ENCODE measurements at places on chromosomes 2 and 18.

GRCh38 chr2:48131539-48132270 lies 225.4 kb upstream of the FBXO11 start:
- peak; percentile 33 for DNase-seq

GRCh38 chr2:239594772-239595608 lies 194.2 kb upstream of the HDAC4 start:
- no peak for DNase-seq

- DNase-seq = no peak
These were observed 6.8 kb upstream of the CREB1 start for GRCh38 chr2:207523005-207523404.

DNA sequence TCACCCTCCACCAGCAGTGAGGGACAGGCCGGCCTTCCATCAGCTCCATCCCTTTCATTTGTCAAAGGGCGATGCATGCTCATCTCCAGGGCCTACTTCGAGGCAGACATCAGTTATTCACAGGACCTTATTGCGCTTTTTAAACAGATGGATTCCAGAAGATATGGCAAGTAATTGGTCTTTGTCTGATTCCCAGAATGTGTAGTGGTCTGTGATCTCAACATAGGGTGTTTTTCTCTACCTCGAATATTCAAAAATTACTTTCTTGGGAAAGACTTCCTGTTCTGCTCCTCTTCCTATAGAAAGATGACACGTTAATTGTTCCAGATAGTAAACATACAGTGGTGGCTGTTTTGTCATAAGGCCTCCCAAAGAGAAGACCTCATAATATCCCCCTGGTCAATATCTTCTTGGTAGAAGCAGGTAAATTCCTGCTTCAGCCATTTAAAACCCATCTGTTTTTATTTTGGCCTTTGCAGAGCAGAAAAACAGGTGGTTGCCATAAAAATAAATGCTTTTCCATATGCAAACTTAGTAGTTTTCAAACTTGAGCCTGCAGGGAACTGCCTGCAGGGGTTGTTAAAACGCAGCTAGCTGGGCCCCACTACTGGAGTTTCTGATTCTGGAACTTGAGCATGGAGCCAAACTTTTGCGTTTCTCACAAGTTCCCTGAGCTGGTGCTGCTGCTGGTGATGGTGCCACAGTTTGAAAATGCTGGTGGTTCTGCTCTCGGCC lies 8.2 kb downstream of the SMARCAL1 start:
- DNase-seq = no peak

GRCh38 chr18:68642003-68642402 lies 72.9 kb downstream of the TMX3 start:
- DNase-seq = no peak

DNA sequence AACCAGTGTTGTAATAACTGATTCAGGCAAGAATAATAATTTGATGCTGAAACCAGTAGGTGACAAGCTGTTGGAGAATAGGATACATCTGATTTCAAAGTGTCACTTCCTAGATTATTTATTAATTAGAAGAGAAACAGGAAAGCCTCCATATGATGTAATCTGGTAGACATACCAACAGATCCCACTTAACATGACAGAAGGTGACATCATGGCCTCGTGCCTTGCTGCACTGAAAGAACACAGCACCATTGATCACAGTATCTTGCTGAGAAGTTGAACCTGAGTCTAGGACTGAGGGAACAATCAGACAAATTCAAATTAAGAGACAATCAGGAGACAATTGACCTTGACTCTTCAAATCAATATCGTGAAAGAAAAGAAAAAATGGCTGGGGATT lies 131.6 kb upstream of the DLGAP1 start:
- DNase-seq = no peak

DNA sequence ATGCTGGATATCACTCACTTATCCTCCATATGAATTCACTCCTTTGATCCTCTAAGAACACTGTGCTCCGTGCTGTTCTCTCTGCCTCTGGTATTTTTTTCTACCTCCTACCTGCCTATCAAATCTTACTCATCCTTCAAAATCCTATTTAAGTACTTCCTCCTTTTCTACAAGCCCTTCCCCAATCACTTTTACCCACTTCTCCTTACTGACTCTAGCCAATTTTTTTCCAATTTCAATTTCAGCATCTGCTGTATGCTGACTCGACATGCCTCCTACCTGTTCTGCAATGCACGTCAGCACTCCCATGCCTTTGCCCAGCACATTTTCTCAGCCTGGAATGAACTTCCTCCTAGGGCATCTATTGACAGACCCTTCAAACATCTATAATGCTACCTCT lies 37.3 kb upstream of the LNPK start:
- no peak for DNase-seq

- DNase-seq = no peak
These were observed 62.9 kb downstream of the POMC start for GRCh38 chr2:25105336-25106085.

DNA sequence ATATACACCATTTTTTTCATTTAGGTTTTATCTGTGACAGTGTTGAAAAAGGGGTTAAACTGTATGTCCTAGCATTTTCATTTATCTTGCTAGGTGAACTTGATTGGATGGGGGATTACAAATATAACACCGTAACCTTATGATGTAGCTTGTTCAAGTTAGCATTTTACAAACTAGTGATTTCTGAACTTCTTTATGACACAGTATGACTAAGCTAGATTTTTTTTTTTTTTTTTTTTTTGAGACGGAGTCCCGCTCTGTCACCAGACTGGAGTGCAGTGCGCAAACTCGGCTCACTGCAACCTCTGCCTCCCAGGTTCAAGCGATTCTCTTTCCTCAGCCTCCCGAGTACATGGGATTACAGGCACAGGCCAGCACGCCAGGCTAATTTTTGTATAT lies 47.1 kb downstream of the KCMF1 start:
- DNase-seq = no peak

GRCh38 chr2:232420073-232420454 lies 13.4 kb downstream of the ALPG start:
- no peak for DNase-seq

DNA sequence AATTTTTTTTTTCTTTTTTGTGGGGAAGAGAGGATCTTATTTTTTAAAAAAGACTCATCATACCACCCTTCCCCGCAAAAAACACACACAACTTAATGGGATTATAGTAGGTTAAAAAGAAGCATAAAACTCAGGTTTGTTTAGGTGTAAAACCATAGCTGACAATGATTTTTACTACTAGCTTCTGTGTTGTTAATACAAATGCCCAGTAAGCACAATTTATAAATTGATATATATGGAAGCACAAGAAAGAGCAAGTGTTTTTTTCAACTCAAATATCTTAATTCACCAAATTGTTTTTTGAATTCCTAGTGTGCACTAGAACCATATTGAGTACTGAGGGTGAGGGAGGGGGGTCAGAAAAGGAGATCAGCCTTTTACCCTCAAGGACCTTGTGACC lies 7.0 kb downstream of the STAT4 start:
- DNase-seq = no peak

DNA sequence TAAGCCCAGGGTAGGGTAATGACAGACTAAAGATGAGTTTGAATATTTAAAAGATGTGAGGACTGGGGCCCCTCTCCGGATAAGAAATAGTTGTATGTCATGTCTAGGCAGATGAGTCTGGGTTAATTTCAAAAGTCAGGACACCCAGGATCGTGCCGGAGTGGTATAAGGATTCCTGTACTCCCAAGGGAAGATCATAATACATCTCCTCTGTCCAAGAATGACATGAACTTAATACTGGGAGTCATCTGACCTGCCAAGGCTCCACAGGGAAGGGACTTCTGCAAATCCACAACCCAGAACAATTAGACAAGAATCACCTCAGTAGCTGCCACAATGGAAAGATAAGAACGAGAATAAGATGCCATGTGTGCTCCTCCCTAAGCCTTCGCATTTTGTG lies 17.1 kb downstream of the RPRM start:
- no peak for DNase-seq

DNA sequence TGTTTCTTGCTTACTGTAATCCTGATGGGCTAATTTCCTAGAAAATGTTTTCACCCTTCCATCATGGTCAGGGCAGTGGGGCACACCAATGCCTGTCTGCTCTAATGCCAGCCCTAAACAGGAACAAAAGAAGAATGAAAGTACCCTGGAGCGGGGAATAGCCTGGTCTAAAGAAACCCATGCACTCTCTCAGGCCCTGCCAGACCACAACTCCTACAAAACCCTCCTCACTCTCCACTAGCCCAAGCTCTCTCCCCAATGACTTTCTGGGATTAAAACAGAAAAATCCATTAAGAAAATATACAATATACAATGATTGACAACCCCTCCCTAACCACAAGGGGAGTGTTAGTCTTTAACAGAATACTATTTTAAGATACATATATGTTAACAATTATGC lies 67.6 kb downstream of the AAK1 start:
- no peak for DNase-seq
